NCI-H1417 treated with DMSO at 0.1 percent for 48 hours (cell line): ENCODE measurements at places on chromosomes 6 and 20.

- DNase-seq = no peak
Observed at GRCh38 chr20:38170826-38171674, 6.0 kb upstream of the TGM2 start.

GRCh38 chr20:10877342-10877741 lies 203.5 kb upstream of the JAG1 start:
- no peak for DNase-seq

- DNase-seq = no peak
Observed at GRCh38 chr6:13760307-13761304, 49.0 kb upstream of the RANBP9 start.

DNA sequence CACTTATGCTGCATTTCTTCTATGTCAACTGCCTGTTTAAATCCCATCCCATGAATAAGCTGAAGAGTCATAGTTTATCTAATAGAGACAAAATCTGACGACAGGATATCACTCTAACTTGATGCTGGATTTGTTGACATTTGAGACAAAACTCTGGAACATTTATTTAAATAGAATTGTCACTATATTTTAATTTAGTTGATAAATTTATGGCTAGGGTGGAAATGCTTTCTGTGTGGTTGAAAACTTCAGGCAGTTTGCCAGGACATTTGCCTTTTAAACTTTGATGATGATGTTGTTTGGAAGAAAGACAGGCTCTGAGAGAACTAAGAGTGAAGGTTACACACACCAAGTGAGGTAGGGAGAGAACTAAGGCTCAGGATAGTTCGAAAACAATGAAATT lies 68.1 kb downstream of the GJA1 start:
- no peak for DNase-seq

- DNase-seq = no peak
Observed at GRCh38 chr6:37200085-37200484, 30.1 kb downstream of the PIM1 start.

DNA sequence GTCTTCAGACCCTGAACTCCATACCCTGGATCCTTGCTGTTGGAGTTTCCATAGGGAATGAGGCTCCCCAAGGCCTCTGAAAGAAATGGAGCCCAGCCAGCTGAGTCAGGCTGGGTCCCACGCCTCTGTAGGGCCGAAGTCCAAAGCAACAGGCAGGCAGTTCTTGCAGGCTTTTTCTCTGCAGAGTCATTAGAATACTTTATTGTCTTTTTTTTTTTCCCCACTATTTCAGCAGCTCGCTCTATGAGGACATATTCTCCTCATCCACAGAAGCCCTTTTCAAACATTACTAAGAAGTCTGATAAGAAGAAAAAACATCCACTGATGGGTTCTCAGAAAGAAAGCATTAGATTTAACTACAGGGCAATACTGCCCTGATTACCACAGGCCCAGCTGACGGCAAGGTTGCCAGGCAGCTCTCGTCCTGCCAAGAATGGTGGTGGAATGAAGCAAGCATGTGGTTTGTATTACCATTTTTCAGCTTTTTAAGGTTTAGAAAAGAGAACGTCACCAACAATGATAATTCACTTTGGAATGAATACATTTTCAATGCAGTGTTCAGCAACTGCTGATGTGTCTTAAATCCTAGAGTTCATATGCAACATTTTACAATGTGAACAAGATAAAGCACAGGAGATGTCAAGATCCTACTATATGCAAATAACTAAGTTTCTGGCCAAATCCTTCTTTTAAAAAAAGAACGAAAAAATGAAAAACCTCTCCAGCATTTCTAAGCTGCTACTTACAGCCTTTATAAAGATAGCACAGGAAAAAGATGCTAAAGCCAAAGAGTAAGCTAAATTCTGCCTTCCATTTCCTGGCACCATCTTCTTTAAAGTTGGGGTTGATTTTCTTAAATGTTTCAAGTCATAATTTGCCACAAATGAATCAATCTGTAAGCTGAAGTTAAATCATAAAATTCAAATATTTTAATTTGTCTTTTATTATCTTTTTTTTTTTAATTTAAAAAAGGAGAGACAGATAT lies 223.6 kb upstream of the CITED2 start:
- no peak for DNase-seq

- DNase-seq = no peak
Observed at GRCh38 chr6:14252271-14252850, 134.8 kb downstream of the CD83 start.

DNA sequence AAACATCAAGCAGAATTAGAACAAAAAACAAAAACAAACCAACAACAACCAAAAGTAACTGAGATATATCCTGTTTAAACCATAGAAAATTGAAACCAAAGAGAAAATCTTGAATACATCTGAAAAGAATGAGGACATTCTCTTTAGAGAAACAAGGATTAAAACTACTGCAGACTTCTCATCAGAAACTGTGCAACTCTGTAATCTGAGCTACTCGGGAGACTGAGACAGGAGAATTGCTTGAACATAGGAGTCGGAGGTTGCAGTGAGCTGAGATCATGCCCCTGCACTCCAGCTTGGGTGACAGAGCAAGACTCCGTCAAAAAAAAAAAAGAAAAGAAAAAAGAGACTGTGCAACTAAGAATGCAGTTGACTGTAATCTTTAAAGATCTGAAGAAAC lies 153.4 kb downstream of the SYNDIG1 start:
- DNase-seq = no peak

GRCh38 chr6:13677878-13678254 lies 33.8 kb downstream of the RANBP9 start:
- DNase-seq = no peak

DNA sequence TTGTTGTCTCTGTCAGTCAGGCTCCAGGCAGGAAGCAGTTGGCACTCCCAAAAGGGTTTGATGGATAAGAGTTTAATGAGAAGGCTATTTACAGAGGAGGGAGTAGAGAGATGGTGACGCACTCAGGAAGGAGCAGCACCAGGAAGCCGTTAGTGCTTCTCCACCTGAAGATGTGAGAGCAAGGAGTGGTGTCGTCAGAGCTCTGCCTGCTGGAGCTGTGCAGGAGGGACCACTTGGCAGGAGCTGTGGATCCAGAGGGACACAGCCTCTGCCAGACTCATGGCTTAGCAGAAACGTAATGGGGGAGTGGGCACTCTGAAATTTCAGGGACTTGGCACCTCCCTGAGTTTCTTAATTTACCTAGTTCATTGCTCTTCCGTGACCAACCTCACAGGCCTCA lies 16.8 kb downstream of the DAAM2 start:
- DNase-seq = no peak

DNA sequence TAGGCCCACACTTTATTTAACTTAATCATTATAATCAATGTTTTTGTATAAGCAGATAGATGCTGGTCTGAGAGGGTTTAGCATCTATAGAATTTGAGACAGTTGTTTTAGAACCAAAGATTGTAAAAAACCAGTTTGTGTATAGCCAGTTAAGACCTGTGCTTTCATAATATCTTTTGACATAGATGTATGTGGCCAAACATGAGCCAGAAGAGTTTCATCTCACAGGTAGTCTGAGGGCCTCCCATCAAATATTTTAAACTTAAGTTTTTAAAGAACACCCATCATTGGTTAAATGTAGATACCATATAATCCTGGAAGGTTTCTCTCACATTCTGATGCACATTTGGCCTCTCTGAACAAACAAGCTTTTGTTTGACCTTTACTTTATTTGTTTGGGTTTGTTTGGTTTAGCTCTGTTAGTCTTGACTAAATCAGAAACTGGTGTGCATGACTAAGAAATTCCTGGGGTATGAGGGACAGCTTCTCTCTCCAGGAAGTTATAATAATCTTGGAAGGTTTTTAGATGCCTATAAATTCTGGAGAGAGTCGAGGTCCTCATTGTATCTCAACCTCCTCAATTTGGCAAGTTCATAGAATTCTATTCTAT lies 58.0 kb upstream of the TMEM200A start:
- no peak for DNase-seq

DNA sequence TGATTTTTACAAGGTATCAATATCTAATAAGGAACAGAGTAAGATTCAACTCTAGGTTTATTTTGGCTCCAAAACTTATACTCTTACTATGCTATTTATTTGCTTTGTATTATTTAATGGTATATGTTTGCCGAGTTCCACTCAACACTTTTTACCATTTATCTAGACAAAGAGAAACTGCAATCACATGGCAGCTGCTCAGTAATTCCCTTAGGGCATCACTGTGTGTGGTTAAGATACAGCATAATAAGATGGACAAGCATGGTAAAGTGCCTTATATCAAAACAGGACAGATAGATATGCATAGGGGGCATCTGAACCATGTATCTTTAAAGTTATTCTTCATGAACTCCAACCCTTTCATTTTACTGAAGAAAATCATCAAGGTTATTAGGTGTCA lies 483.0 kb upstream of the ID4 start:
- DNase-seq = no peak

DNA sequence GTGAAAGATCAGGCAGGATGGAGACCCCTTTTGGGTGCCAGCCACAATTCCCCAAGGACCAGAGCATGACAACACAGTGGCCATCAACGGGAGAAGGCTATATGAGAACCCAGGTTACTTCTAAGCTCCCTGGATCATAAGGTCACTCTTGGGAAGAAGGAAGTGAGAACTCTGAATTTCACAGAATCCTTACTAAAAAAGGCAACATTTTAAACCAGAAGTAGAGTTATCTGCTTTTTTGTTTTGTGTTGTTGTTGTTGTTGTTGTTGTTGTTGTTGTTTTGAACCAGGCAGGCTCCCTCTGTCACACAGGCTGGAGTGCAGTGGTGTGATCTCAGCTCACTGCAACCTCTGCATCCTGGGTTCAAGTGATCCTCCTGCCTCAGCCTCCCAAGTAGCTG lies 107.4 kb upstream of the TNFAIP3 start:
- DNase-seq = no peak
